ENCODE measurements at places on chromosomes 16 and 17.

GRCh38 chr17:61205401-61205800 lies 194.2 kb upstream of the TBX2 start:
- DNase-seq, result no peak

DNA sequence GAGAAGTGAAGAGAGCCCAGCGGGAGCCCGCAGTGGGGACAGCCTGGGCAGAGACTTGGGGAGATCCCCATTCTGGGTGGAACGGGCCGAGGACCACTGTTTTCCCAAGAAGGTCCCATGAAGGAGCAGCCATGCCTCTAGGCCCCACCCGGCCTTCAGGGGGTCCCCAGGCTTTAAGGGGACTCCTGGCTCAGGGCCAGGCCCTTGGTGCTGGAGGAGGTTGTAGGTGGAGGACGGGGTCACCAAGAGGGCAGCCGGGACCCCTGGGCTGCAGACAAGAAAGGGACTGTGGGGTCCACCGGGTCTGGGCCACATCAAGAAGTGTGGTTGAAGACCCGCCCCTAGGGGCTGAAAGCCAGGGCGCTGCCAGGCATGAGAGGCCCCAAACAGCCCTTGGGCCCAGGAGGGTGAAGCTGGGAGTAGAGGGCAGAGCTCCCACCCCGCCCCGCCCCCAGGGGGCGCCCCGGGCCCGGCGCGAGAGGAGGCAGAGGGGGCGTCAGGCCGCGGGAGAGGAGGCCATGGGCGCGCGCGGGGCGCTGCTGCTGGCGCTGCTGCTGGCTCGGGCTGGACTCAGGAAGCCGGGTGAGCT lies at the start of gene PRSS21:
PRSS21 (plus strand) TSS at position 487 of the 589 bp plus-strand sequence; CDS start at position 519, 32 bp downstream.
- no peak for DNase-seq

GRCh38 chr16:85566561-85567100 lies 46.5 kb upstream of the GSE1 start:
- DNase-seq, result no peak

- peak; percentile 48 for DNase-seq
Observed at GRCh38 chr16:54444851-54445458, 158.4 kb upstream of the IRX3 start.

DNA sequence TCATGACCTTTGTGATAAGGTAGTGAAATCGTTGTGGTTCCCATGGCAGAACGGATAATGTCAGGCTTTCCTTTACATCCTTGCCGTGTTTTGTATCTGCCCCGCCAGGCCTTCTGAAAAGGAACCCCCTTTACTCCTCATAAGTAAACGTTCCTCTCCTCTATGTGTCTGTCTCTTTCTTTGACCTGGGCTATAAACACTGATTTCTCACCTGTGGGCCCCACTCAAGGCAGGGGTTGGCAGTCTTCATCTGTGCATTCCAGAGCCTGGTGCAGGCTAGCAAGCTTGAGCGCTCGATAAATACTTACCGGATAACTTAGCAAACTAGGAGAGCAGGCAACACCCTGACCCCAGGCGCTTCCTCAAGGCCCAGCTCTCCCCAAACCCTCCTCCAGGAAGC lies 7.3 kb upstream of the HAP1 start:
- DNase-seq, result no peak

DNA sequence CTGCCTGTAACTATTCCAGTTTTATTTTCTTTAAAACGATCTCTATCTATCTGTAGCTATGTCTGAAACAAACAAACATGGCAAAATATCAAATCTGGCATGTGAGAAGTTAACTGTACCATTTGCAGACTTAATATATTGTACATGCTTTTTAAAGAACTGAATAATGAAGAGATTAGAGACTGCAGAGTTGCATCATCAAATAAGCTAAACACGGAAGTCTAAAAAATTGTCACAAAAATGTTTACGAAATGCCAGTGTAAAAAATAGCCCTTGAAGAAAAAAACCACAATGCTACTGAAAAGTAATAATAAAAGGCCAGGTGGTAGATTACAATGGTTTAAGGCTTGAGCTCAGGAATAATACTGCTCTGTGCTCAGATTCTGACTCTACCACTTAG lies 43.1 kb downstream of the HS3ST3A1 start:
- no peak for DNase-seq

DNA sequence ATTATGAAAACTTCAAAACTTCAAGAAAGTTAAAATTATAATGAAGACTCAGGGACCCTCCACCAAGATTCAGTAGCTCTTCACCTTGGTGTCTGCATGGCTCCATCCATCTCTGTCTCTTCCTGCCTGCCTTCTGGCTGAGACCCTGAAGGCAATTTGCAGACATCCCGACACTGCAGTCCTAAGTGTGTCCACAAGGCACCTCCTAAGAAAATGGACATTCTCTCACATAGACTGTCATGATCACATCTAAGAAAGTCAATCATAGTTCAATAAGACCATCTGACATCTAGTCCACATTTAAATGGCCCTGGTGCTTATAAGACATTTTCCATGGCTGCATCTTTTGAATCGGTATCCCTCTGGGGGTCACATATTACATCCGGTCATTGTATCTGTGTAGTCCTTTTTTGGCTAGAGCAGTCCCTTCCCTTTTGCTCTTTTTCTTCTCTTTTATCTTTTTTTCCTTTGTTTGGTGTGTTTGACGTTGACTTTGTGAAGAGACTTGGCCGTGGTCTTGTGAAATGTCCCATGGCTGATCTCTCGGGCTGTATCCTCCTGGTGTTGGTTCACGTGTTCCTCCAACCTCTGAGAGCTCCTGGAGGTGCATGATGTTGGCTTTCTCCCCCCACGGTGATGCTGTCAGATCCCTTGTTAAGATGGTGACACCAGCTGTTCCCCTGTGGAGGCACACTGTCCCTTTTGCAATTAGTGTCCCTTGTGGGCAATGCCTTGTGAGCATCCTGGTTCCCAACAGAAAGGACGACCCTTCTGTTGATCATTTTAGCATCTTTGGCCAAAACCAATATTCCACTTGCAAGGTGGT lies 5.0 kb upstream of the TNFRSF13B start:
- DNase-seq, result no peak
